ENCODE measurements at places on chromosomes 3 and 15.

DNA sequence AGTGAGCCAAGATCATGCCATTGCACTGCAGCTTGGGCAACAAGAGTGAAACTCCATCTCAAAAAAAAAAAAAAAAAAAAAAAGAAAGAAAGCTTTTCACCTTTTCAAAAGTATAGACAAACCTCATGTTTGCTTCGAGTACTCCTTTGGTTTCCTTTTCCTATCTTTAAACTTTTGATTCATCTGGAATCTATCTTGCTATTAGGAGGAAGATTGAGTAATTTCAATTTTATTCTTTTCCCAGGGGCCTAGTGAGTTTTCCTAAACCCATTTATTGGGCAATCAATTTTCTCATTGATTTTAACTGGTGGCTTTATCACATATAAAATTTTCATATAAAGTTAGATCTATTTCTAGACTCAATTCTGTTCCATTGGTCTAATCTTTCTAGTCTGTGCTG is 190.5 kb upstream of the VEPH1 start:
- DNase-seq, result no peak

DNA sequence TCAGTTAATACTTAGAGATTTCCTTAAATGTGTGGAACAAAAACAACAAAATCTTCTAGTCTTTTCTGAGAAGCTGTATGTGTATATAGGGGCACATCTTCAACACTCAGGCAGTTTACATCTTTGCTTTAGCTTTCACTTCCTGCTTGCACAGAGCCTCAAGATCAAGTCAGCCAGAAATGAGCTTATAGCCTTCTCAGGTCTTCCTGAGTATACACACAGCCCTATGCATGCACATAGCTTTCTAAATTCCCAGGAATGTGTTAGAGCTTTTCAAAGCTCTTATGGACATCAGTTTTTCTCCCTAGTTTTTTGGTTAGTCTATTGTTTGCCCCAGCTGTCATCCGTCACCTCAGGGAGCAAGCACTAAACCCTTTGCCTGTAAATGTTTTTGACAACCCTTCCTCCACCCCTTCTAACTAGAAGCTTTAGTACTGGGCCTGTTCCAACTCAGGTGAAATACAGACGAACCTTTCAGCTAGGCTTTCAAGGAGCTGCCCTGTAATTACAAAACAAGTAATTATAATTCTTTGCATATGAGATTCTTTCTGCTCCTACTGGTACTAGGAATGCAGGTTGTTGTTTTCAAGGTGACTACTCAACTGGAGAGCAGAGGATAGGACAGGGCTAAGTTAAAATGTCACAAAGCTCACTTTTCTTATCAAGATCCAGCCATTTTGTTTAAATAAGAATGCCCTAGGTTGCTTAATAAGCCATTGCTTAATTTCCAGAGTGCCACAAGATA is 22.6 kb upstream of the MTMR10 start:
- DNase-seq, result no peak

DNA sequence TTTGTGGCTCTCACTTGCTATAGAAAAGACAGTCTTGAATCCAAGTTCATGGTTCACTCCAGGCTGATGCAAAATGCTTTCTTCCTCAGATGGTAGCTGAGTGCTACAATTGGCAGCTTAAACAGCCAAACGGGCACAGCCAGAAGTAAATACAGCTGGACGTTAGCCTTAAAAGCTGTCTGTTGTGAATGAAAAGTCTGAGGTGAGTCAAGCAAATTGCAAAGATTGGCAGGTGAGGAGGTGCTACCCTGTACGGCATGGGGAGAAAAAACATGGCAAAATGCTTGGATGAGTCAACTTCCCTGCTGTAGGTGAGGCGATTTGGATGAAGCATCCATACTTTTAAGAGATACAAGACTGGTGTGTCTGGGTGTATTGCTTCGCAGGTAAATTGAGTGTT is 40.5 kb downstream of the IL5RA start:
- DNase-seq, result no peak

DNA sequence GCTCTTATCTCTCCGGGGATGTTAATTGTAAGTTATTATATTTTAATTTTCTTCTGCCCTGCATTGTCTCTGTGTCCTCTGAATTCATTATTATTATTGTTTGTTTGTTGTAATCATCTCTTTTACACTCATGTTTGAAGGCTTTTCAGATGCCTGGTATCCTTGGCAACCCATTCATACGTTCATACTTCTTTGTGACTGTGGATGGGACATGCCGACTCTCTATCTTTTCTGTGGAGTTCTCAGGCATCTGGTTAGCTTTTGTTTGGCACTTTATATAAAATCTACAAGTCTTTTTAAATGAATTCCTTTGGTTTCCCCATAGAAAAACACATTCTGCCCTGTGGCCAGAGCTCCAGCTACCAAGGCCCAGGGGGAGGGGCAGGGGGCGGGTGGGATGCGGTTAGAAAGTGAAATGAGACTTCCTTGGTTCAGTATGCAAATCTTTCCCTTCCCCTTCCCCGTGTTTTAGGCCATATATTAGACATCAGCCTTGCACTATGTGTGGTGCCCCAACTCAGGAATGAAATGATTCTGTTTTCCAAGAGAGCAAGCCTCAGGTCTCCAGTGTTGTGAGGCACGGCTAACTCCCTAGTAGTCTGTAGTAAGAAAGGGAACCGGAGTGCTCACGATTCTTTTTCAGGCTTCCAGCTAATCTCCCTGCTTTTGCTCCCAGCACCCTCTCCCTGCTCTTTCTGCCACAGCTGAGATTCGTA is 79.2 kb downstream of the SST start:
- no peak for DNase-seq

DNA sequence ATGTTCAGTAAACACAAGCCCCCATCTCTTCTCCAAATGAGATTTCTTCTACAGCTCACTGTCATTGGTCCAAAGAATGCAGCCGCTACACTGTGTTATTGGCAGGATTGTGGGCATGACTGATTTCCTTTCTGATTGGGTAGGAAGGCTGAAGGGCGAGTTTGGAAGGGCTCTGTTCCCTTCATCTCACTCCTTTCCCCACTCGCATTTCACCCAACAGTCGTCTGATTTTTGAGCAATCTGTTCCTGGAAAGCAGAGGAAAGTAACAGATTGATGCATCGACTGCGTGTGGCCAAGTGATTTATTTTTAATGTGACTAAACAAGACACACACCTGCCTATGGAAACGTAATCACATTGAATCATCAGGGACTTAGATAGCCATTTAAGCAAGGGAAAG is 55.5 kb downstream of the NOX5 start:
- no peak for DNase-seq

GRCh38 chr3:136142592-136142991 is 53.5 kb downstream of the MSL2 start:
- no peak for DNase-seq

- no peak for DNase-seq
Measured at GRCh38 chr3:122092460-122093165, 37.5 kb downstream of the CD86 start.

DNA sequence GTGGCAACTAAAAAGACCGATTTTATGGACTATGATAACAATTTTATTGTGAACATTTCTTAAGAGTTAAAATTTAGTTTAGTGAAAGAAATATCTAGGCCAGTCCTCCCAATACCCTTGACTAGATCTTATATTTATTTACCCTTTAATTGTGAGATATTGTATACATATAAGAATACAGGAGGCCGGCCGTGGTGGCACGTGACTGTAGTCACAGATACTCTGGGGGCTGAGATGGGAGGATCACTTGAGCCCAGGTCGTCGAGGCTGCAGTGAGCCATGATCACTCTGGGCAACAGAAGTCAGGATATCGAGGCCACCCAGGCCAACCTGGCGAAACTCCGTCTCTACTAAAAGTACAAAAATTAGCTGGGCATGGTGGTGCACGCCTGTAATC is 756 bp upstream of the RMDN3 start:
- no peak for DNase-seq

DNA sequence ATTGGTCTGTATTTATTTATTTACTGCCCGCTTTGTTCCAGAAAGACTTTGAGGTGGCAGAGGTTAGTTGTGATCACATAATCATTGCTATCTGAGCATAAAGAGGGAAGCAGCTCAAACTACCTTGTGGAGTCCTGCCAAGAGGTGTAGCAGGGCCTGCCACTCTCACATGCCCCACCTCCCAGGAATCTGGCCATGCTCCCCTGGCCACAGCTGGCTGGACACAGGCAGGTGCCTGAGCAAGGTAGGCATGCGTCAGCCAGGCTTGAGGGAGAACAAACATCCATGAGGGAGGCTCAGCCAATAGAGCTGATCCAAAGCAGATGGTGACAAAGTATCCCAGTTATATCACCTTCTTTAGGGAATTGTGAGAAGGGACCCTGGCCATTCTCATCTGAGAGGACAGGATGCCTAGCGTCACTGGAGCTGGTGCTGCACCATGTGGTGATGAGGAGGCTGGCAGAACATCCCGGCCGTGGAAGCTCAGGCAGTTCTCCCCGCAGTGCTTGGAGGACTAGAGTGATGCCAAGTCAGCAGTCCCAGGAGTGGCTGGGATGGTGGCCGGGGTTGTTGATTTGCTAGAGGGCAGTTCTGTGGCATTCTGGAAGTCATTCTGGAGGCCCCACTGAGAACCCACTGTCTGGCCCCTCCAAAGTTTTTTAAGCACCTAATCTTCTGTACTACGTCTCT is 6.8 kb upstream of the POLG start:
- DNase-seq, result no peak

DNA sequence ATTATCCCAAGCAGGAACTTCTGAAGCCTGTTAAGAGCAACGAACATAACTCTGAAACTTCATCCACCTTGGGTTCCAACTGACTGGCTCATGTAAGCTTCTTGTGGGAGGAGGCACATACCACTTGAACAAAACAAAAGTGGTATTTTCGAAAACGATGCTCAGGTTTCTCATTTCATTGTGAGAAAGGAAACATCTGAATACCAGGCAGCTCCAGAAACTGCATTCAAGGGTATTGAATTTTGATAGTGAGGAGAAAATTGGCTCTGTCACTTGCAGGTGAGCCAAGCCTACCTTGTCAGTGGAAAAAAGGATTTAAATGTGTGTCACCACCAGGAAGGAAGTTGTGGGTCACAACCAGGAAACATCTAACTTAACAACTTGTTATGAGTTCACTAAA is 218.1 kb upstream of the SATB1 start:
- no peak for DNase-seq

- DNase-seq, result no peak
Measured at GRCh38 chr3:157639756-157640426, 136.7 kb upstream of the VEPH1 start.

- no peak for DNase-seq
Measured at GRCh38 chr3:181715571-181716340, 4.0 kb downstream of the SOX2 start.

DNA sequence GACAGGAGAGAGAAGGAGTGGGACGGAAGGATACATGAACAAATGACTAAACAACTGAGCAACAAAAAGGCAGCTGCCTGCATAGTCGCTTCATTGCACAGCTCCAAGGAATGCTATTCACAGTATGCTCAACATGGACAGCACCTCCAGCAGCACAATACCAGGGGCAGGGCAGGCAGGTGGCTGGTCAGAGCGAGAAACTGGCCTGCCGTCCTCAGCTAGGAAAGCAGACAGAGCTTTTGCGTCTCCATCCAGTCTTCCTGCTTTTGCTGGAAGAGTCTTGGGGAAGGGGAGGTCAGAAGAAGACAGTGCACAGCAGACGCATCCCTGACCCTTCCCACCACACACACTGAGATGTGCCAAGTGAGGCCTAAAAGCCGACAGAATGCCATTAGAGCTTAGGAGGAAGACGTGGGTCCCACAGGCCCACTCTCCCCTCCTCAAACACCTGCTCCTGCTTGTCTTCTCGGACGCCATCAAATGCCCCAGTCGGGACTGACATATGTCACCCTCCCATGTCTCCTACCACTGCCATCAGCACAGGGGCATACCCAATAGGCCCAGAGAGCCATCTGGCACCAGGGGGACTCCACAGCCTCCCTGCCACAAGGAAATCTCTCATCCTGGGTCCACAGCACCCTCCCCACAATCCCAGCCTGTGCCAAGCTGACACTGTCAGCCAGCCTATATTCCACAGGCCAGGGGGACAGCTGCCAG is 3.9 kb downstream of the RAB6B start:
- DNase-seq, result no peak

- DNase-seq, result no peak
Measured at GRCh38 chr3:103511891-103512290, 1077.1 kb downstream of the ZPLD1 start.

DNA sequence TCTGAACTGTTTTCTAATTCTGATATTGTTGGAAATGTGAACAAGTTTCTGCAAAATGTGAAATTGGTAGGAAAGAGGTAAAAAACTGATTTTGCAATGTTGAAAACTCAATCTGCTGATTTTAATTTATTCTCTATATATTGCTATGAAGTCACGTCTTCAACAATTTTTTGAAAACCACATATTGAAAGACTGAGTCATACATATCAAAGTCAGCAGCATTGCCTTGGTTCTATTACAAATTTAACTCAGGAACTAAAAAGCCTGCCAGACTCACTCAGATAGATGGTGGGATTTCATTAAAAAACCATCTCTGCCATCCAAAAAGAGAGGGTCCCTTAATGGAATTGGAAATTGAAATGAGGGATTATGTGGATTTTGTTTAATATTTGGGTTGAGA is 351.4 kb downstream of the CNTN3 start:
- no peak for DNase-seq
